ENCODE measurements at places on chromosomes 5 and 9.

GRCh38 chr5:56807679-56808078 lies 7.7 kb upstream of the MAP3K1 start:
- DNase-seq: no peak

- DNase-seq: no peak
Observed at GRCh38 chr5:80934751-80935150, 25.4 kb upstream of the RASGRF2 start.

- DNase-seq: no peak
Observed at GRCh38 chr5:144247131-144247530, 76.5 kb downstream of the KCTD16 start.

DNA sequence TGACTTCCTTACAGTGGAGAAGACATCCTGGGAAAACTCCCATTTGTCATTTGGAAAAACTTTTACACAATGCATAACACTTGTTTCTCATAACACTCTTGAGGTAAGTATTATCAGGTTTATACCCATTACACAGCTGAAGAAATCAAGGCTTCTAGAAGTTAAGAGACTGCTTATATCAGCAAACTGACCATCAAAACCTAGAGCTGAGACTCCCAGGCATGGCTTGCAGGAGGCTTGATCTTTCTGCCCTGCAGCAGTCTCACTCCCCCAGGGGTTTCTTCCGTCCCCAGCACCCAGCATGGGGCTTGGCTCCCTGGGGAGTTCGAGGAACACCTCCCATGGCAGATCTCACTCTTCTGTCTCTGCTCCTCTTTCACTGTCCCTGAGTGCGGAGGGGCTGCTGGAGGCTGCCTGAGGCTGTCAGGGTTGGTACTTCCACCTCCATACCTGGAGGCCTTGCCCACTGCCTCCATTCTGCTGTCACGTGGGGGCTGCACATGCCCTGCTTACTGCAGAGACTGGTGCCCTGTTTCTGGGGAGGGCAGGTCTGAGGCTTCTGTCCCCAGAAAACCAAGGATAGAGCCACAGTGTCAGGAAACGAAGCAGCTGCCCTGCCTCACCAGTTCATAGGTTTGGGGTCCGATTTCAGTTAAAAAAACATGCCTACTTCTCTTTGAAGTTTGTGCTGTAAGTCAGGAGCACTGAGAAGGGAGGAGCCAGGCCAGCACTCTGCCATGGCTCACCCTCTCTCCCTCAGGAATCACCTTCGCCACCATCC lies 202.5 kb downstream of the PAX5 start:
- no peak for DNase-seq

DNA sequence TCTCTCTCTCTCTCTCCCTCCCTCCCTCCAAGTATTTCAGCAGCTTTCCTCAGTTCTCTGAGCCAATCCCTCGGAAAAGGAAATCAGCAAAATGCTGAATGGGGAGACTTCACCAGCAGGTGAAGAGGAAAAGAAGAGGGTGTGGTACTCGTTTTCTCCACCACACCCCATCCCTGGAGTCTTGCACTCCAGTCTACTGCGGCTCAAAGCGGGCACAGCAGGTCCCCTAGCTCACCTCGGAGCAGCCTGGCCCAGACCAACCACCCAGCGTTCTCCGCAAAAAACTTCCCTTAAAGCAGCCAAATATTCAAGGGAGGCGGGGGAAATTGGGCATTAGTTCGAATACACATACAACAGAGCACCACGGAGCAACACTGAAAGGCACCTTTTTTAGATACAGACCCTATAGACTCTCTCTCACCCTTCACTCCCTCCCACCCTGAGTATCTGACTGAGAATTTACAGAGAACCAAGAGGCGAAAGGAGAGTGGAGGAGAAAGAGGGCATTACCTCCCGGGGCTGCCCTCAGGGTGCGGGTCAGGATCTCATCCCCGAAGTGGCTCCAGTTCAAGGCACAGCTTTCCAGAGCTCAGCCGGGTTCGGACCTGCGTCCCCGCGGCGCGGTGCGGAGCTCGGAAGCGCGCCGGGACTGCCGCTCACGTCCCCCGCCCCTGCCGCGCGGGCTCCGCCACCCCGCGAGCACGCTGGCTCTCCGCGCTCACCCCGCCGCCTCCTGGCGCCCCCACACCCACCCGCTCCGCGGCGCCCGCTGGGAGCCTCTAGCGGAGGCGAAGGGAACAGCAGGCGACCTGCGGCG lies 1638.5 kb upstream of the C9orf72 start:
- peak; percentile 41 for DNase-seq

DNA sequence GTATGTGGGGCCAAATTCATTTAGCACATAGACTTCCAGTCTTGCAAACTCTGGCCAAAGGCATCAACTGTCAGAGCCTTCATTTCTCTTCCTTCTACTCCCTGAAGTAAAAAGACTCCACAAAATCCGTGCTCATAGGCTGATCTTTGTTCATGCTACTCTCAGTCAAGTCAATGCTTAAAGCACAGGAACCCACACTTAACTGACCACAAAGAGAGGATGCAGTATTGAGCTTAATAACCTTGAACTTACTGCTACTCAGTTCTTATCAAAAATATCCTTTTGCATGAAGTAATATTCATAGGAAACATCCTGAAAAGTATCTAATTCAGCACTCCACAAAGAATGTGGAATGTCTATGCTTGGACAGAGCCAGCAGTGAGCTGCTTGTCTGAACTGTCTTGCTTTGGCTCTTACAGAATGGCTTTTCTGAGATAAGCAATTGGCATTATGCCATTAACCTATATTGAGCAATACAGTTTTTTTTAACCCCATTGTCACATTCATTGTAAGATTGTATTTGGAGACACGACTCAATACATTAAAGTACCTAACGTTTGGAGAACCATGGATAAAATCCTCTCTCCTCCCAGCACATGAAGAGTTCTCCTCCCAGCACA lies 21.7 kb downstream of the LPAR1 start:
- DNase-seq: no peak

DNA sequence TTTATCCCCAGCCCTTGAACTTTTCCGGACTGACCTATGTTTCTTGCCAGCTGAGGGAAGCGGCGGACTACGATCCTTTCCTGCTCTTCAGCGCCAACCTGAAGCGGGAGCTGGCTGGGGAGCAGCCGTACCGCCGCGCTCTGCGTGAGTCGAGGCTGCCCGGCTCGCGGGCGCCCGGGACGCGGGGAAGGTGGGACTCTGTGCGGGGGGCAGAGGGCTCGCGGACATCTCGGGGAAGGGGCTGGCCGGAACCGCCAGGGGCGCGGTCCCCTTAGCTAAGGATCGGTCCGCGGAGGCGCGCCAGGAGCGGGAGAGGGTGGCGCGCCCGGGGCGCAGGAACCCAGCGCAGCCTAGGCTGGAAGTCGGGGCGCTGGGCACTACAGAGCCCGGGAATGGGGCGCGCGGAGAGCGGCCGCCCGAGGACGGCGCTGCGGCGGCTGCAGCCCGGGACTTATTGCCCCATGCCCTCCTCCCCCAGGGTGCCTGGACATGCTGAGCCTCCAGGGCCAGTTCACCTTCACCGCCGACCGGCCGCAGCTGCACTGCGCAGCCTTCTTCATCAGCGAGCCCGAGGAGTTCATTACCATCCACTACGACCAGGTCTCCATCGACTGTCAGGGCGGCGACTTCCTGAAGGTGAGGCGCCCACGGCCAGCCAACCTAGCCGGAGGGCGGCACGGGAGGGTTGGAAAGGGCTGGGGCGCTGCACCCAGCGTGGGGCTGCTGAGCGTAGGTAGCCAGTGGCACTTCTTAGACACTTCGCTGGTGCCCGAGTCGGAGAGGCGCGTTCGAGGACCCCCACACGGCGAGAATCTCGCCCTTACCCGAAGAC lies 922 bp downstream of the CRHBP start:
- DNase-seq: no peak

DNA sequence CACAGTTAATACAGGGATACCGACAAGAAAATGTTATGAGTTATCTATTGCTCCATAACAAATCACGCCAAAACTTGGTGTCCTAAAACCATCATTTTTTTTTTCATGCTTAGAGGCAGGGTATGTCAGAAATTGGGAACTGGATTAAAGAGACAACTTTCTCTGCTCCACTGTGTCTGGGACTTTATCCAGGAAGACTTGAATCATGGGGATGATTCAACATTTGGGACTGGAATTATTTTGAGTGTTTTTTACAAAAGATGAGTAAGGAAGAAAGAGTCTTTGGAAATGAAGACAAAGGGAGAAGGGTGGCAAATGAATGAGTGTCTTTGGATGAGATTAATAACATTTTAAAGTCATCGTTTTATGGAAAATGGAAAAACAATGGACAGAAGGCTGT lies 1883.7 kb upstream of the C9orf72 start:
- DNase-seq: no peak

GRCh38 chr5:135027697-135028615 lies 6.1 kb downstream of the PITX1 start:
- DNase-seq: no peak

DNA sequence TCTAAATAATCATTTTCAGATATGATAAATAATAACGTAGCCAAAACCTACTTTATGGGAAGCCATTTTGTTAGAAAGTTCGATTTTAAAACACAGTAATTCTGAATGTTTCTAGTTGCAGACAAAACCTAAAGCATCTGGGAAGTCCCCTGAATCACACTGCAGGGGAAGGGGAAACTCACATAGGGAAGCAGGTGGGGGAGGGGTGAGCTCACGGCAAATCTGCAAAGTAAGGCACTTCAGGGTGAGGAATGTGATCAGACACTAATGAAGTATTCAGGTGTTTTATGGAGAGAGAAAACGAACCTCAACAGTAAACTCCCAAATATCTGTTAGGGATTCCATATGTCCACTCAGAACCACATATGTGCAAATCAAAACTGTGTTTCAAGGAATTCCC lies 70.7 kb downstream of the EPB41L4A start:
- no peak for DNase-seq

GRCh38 chr9:119298076-119298853 lies 71.0 kb downstream of the BRINP1 start:
- no peak for DNase-seq

GRCh38 chr9:78778318-78778717 lies 481.4 kb downstream of the PSAT1 start:
- no peak for DNase-seq

DNA sequence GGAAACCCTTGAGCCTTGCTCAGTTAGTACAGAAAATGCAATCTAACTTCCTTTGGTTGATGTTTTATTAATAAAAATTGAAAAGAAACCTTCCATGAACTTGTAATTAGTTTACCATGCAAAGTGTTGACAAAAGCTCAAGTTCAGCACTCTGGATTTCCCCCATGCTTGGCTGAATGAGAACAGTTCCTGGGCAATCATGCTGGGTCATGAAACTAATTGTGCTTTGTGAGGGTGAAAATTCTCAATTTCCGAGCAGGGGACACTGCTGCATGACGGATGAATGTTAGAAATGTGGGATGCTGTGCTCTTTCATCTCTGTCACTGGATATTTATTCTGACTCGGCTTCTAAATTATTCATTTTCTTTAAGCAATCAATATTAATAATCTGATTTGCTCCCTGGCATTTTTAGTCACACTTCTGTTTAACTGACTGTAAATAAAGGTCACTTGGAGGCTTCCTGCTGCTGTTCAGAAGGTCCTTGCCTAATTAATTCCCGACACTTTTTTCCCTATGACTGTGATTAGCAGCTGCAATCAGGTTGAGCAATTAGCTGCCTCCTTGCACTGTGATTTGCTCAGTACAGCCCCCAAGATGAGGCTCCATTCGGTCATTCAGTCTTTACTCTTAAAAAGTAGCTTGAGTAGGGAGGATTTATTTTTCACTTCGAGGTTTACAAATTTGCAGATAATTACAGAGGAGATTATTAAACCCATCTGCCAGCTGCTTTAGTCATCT lies 678.1 kb upstream of the ZNF608 start:
- no peak for DNase-seq

DNA sequence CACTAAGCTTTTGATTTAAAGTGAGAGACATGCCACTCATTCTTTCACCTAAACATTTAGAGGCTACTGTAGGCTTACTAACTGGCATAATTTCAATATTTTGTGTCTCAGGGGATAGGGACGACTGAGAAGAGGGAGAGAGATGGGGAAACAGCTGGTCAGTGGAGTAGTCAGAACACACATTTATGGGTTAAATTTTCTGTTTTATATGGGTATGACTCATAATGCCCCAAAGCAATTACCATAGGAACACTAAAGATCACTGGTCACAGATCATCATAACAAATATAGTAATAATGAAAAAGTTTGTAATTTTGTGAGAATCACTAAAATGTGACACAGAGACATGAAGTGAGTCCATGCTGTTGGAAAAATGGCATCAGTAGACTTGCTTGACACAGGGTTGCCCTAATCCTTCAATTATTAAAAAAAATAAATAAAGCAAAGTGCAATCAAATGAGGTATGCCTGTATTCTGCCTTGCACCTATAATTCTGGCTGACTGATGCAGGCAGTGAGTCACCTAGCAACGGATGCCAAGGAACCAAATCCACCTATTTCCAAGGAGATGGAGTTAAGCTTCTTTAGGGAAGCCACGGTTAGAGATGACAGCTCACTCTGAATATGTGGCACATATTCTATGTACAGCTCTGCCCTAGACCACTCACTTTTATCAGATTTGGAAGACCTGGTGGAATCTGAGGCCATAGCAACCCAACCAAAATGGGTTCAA lies 166.1 kb downstream of the MARCHF11 start:
- no peak for DNase-seq

DNA sequence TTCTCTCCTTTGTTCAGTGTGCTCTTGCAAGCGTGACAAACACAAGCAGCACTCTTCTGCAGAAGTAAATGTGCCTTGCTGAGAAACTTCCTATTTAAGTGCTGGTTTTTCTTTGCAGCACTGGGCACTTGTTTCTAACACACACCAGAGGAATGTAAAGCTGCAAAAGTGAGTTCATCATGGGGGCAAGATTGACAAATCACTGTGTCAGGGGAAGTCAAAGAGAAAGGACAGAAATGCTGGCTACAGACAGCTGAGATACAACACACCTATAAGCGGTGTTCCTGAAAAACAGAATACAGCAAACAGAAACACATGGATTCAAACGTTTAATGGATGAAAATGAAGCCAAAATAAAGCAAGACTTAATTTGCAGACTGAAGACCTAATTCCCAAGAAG lies 19.6 kb downstream of the ROR2 start:
- DNase-seq: no peak

DNA sequence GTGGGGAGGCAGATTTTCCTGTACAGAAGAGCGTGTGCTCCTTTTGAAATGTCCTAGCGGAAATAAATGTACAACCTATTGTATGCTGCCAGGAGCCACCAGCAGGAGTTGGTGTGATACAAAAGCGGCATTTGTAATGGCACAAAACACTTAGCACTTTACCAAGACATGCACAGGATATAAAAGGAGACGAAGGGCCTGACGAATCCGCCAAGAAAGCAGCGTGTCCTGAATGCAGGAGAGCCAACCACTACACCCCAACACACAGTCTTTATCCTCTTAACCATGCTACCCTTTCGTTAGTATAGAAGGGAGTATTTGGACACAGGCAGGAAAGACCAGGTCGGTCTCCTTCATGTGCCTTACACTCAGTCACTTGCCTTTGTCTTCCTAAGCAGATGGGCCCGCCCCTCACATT lies 218.1 kb downstream of the TRIM32 start:
- DNase-seq: no peak

GRCh38 chr9:108167136-108167900 lies 677.7 kb upstream of the KLF4 start:
- DNase-seq: no peak

GRCh38 chr5:180395540-180396274 lies 42.6 kb upstream of the GFPT2 start:
- no peak for DNase-seq

All from left renal cortex interstitium (tissue), 4 donors.